ENCODE measurements at places on chromosomes 16 and 17.

- no peak for DNase-seq
Observed at GRCh38 chr16:23222929-23223328, 40.4 kb downstream of the SCNN1G start.

DNA sequence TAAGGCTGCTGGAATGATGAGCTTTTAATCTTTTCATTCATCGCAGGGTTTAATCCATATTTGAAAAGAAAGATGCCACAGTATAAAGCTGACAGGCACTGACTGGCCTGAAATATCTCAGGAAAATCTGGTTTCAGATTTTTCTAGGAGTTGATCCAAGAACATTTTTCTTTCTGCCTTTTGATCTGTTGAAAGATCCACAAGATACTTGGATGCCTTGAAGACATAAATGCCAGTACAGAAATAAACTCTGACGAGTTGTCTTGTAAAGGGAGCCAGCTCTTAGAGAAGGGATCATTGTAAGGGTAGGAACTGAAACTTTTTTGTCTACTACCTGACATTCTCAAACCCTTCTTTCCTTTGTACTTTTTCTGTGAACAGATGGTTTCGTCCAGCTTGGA, 25.4 kb upstream of the KRT20 start:
- DNase-seq: no peak

DNA sequence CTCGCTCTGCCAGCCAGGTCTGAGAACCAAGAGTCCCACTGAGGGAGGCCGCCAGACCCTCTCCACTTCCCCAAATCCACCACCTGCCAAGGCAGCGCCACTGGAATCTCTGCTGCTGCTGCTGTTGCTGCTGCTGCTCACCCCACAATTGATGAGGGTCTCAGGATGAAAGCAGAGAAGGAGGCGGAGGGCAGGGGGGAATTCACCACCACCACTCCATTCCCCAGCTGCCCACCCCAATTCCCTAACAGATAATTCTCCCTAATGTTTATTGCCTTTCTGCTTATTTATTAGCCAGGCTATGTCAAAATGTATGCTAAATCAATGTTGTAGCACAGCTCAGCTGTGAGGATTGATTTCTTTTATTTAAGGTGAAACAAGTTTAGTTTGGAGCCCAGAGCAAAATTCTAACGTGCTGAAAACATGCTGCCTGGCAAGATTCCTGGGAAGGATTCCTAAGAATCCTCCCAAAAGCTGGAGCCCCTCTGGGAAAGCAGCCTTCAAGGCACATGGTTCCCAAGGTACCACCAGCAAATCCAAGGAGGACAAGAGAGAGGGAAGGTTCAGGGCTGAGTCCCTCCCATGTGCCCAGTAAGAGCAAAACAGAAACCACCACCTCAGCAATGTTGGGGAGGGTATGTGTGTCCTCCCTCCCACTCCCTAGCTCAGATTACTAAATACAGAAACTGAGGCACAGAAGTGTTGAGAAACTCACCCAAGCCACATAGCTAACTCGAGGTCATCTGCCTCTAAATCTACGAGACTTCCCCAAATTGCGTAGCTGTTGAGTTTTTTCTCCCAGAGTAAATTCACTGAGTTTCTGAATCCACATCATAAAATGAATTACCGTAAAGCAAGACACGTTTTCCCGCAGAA, 12.2 kb upstream of the CDH5 start:
- no peak for DNase-seq

DNA sequence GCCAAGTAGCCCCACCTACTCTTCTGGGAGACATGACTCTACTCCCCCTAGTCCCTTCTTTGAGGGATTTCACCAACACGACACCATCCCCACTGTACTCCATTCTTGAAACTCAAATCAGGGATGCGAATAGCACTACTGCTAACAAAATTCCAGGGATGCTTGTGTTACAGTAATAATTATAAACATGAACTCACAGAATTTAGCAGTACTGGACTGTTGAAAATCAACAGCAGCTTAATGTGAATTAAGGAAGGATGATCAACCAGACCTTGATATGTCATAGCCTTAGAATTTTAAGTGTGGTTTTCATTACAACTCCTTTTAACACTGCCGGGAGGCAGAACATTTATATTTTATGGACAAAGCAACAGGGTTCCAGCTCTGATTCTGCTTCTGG, 37.9 kb downstream of the AMFR start:
- DNase-seq: no peak

GRCh38 chr16:11619327-11619851, 32.7 kb upstream of the LITAF start:
- no peak for DNase-seq

DNA sequence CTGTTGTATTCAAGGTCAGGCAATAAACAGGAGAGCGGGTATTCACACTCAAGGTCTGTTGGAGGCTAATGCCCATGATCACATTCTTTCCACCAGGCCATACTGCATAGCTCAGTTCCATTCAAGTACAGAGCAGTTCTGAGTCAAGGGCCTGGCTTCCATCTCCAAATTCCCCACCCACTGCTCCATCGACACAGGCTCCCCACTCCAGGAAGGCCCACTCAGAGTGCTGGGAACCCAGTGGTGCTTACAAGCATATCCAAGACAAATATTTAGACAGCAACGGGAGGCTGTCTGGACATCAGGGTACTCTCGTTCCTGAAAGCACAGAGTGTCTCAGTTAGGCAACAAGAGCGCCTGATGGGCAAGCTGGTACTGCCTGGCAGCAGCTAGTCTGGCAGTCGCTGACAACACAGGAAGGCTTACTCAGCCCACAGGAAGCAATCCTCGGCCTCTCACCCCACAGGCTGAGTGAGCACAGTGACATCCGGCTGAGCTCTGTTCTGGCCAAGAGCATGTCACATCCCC, 40.9 kb downstream of the RFFL start:
- DNase-seq: peak; percentile 37

DNA sequence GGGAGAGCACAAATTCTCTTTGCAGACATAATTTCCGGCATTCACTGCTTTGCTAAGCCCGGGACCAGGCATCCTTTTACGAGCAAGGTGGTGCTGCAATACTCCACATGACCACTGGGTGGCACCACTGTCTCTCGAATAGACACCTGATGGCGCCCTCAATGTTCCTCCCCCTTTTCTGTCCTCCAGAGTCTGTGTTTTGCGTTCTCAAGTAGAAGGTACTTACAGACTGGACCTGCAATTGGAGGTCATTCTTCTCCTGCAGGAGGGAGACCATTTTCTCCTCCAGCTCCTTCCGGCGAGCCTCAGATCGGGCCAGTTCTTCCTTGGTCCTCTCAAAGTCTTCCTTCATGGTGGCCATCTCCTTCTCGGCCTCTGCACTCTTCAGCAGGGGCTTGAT, 45.2 kb downstream of the MYH13 start:
- peak; percentile 79 for DNase-seq

- no peak for DNase-seq
Observed at GRCh38 chr17:8062807-8063483, 24.1 kb downstream of the ALOX15B start.

DNA sequence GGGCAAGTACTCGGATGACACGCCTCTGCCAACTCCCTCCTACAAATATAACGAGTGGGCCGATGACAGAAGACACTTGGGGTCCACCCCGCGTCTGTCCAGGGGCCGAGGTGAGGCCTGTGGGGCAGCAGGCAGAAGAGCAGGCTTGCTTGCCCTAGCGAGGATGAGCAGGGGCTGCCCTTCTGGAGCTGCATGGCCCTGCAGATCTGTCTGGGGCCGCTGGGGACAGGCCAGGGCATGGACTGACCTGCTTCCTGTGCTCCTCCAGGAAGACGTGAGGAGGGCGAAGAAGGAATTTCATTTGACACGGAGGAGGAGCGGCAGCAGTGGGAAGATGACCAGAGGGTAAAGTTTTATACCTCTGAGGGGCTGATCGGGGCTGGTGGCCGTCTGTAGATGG, 5.3 kb downstream of the DHX38 start:
- no peak for DNase-seq

DNA sequence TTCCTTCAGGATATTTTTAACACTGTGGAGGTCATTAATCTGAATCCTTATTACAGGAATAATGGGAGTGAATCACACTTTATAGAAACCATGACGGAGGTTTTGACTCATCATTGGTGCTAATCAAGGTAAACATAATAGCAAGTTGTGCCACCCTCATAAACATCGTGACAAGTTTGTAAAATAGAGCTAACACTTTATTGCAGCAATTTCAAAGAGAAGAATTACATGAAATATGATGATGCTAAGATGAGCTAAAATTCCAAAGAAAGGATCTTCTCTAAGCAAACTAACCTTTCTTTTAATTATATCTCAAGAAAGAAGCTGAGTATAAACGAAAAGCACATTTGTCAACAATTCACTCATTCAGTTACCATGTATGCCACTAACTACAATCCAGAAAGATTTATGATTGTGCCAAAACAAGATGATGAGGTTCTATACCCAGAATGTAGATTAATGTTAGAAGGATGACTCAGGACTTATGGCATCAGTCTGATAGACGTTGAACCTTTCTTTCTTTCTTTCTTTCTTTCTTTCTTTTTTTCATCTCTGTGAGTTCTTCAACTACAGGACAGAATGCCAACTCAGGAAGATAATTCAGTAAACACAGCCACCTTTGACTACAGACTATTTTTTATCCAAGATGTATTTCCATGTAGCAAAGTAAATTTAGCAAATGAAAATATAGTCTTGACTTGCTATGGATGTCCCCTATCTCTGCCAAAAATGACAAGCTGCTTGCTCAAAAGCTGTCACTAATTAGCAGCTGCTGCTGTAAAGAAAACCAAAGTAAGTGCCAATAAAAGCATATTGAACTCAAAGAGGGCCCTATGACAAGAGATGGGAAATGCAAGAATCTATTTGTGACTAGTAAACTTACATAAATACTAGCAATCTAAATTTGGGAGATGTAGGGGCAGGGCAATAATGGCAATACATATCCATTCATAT, 23.3 kb downstream of the STAT5B start:
- no peak for DNase-seq

- no peak for DNase-seq
Observed at GRCh38 chr17:74712756-74713155, at the start of gene CD300LF. Gene CD300LF (minus strand): TSS chr17:74712923. CDS start chr17:74712866, 57 bp downstream.

- no peak for DNase-seq
Observed at GRCh38 chr16:89476811-89477261, 13.5 kb downstream of the ANKRD11 start.

DNA sequence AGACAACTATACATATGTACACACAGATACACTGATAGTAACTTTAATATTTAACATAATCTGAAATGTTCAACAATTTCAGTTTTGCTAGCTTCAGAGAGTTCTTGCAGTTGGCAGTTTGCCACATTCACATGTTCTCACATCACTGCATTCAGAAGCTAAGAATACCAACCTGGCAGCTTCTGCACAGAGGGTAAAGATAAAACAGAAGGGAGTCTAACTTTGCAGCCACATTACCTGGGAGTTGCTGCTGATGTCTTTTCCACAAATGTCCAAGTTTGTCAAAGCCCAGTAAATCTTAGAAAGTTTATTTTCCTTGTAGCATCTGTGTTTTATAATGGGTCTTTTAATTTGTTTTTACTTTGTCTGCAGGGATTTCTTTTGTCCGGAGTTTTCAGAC, 332.0 kb downstream of the BCAS3 start:
- no peak for DNase-seq

GRCh38 chr16:57645169-57645568, 16.7 kb downstream of the ADGRG1 start:
- no peak for DNase-seq

- DNase-seq: no peak
Observed at GRCh38 chr17:172401-172800, 9.0 kb downstream of the DOC2B start.

GRCh38 chr16:78221892-78222291, 122.4 kb downstream of the WWOX start:
- no peak for DNase-seq

DNA sequence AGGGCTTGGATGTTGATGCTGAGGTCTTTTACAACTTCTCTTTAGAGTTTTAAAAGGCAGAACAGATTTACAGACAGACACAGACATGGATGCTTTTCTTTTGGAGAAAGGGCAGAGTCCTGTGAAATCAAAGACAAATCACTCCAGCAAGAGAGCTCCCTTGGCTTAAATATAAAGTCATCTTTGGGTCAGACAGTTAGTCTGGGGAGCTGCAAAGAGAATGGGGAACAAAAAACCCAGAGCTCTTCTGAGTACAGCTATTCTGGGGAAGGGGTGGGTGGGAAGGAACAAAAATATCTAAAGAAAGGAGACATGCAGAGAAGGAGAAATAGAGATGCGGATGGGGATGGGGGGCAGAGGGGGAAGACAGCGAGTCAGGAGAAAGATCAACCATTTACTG, 266.6 kb downstream of the XYLT1 start:
- DNase-seq: no peak
